ENCODE measurements at places on chromosomes 13 and 19.

GRCh38 chr13:80123945-80124344, 217.0 kb downstream of the SPRY2 start:
- DNase-seq = no peak

DNA sequence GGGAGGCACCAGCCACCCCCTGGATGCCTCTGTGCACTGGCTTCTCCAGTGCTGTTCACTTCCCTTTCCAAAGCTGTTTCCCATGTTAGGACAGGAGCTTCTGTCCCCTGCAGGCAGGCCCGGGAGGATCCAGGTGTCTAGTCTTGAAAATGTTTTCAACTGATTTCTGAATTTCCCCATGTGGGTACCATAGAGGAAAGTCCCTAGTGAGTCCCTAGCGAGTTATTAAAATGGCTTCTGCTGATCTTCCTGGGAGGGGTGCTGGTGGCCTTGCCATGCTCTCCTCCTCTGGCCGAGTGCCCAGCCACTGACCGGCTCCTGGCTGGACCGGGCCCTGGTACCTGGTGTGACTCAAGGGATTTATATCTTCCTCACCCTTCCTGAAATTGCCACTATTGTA, 5.2 kb upstream of the ANKRD10 start:
- no peak for DNase-seq

DNA sequence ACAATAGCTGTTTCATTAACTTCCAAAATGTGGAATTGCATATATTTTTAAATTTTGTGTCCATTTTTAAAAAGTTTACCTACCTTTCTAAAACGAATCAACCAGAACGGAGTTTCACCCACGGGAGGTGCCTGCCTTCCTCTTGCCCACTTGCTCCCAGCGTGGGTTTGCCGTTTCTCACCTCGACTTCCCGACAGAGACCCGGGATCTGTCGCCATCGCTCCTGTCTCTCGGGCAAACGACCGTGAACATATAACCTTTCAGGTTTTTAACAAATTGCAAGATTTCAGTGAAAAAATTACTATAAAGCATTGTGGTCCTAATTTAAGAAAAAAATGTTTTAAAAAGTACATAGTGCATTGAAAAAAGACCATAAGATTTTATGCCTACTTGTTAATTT, 4.2 kb downstream of the TMEM255B start:
- no peak for DNase-seq

- DNase-seq = no peak
Observed at GRCh38 chr19:30001791-30002190, 59.8 kb downstream of the URI1 start.
